RWPE1 (cell line): ENCODE measurements at places on chromosomes 1 and 21.
A peak's percentile ranks its signal among the peaks of the same experiment; 100 is the strongest.

DNA sequence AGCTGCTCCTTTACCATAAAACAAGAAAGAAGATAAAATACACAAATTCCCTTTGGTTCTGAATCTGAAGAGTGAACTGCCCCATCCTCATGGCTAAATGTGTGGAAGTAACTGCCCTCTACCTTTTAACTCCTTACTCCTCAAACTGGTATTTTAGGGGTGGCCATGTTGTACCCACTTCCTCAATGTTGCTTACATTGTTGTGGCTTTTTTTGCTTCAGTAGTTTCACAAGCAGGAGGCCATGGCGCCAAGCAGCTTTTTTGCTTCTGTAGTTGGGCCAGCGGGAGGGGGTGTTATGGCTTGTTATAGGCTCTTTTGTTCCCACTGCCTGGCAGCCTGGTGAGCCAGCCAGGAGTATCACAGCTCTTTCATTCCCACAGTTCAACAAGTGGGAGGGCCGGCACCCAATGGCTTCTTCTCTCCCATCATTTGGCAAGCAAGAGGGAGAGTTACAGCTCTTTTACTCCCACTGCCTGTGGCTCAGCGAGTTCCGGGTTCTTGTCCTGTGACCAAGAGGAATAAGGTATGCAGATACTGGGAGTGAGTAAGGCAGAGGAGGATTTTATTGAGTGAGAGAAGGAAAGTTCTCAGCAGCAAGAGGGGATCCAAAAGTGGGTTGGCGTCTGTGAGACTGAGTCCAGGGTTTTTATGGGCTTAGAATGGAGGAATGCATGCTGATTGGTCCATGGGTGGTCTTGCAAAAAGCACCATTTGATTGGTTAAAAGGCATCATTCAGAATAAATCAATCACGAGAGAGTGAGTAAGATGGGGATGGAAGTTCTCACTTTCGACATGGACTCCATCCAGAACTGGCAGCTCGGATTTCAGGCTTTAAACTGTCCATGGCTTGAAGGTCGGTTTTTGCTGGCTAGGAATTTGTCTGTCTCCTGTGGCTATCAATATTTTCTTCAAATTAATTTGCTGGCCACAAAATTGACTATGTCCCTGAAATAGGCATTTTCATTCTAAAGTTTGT is 429.6 kb downstream of the HLX start:
- no peak for DNase-seq

DNA sequence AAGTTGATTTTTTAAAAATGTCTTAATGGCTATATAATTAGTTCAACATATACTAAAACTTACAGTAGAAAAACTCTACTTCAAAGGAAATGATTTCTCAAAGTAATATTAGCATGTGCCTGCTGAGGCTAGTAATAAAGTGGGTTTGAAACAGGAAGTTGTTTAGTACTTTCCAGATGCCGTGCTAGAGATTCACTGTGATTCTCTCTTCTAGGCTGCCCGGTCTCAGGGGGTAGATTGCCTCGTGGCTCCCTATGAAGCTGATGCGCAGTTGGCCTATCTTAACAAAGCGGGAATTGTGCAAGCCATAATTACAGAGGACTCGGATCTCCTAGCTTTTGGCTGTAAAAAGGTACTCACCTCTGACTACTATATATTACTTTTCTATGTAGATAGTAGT is 9.1 kb downstream of the EXO1 start:
- no peak for DNase-seq

- DNase-seq = peak; percentile 11
These were observed 1030.9 kb downstream of the AMY1C start for GRCh38 chr1:104780470-104781078.

DNA sequence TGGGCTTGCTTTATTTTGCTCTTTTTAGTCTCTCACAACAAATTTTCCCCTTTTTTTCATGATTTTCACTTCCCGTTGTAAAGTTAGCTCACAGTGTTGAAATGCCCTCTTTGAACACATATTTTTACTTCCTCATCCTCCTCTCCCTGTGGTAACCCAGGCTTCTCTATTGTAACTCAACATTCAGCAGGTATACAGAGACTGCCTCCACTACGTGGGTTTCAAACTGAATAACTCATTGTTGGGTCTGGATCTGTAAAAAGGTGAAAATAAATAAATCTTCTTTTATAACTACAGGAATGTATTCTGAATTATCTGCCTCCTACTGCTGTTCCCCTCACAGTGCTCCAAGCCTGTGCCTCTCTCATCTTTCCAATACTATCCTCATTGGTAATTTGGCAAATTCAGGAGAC is 166.4 kb downstream of the RUNX1 start:
- DNase-seq = no peak

DNA sequence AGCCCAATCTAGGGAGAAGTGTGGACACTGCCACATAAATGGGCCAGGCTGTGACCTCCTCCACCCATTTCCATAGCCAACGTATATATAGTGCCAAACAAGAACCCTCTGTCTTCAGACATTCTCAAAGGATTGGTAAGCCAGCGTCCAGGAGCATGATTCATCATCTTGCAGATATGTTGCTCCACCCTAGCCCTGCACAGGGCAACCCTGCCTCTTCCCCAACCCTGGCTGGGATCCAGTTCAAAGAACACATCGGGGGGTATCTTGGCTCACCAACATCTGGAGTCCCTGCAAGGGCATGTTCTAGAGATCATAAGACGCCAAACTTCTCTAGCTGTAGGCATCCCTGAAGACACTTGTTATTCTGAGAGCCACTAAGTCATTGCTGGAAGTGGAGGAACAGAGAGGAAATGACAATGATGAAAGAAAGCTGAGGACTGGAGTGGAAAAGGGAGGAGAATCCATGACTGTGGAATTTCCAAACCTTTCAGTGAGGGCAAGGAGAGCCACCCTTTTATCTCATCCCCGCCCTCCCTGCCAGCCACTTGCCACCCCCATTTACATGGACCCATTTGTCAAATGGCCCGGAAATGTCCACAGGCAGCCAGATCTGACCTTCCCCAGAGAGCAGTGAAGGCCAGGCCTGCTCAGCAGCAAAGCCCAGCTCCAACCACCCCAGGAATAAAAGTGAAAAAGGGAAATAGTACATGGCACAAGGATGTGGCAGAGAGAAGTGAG is 144.1 kb upstream of the CTTNBP2NL start:
- DNase-seq = peak; percentile 86

DNA sequence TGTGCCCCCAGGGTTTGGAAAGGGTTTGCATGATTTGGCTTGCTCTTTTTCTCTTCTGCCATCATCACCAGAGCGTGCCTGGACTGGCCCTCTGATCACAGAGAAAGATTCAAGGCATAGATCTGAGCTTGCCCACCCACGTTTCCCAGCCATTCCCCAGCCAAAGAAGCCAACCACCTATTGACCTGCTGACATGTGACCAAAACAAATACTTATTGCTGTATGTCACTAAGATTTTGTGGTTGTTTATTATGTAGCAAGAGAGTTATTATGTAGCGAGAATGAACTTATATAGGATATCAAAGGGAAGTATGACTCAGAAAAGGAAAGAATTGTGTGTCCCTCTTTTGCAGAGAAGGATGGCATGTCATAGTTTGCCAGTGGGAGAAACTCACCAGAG is 59.9 kb downstream of the UBE2U start:
- peak; percentile 95 for DNase-seq

GRCh38 chr1:110053552-110054428 is 16.7 kb downstream of the ALX3 start:
- peak; percentile 55 for DNase-seq

- DNase-seq = no peak
These were observed 103.9 kb upstream of the VAMP3 start for GRCh38 chr1:7667159-7667558.

- DNase-seq = peak; percentile 78
These were observed 18.6 kb upstream of the SLC6A9 start for GRCh38 chr1:44049839-44050238.

GRCh38 chr1:217469983-217470382 is 160.9 kb downstream of the GPATCH2 start:
- no peak for DNase-seq

- DNase-seq = no peak
These were observed 48.9 kb upstream of the GORAB start for GRCh38 chr1:170483051-170483450.

- DNase-seq = no peak
These were observed 3.6 kb downstream of the CERS2 start for GRCh38 chr1:150970808-150971582.

GRCh38 chr1:3663999-3664699 is 11.8 kb downstream of the TP73 start:
- DNase-seq = no peak

GRCh38 chr1:213519098-213519497 is 468.1 kb downstream of the RPS6KC1 start:
- no peak for DNase-seq

DNA sequence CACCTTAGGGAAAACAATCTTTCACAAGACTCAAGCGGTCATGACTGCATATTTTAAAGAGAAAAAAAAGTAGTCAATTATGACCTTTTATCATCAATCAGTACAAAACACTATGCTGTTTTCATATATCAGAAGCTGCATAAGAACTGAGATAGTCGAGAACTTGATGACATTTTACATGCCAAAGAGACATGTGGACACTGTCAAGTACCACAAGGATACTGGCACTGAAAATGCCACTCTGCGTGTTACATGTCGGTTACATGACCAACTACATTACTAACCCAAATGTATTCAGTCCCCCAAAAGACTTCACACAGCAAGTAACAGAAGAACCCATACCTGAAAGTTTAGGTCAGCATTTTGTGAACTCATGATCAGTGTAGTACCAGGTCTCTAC is 975.0 kb upstream of the ADGRL4 start:
- DNase-seq = no peak

- DNase-seq = no peak
These were observed 113.8 kb downstream of the CASZ1 start for GRCh38 chr1:10682449-10683309.
